ENCODE measurements at places on chromosomes 12 and 14.

DNA sequence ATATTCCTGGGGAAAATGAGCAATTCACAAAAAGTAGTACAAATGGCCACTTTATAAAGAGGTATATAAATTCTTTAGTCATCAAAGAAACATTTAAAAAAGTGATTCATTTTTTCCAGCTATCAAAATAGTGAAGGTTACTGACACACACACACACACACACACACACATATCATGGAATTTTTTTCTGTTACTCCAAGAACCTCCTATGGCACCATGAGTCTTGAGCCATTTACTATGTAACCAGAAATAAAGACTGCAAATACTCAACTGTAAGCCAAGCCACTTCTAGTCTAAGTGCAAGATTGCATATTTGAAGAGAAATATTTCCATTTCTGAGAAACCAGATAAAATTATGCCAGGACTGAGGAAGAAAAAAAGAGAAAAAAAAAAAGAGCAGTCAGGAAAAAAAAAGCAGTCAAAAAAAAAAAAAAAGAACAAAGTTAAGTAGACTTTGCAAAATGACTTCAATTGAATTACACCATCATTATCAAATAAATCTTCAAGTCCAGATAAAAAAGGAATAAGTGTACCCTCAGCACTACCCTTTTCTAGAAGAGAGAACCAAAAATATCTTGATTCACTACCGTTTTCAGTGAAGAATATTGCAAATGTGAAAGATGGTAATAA is 275.7 kb downstream of the DAD1 start:
- DNase-seq, result no peak

DNA sequence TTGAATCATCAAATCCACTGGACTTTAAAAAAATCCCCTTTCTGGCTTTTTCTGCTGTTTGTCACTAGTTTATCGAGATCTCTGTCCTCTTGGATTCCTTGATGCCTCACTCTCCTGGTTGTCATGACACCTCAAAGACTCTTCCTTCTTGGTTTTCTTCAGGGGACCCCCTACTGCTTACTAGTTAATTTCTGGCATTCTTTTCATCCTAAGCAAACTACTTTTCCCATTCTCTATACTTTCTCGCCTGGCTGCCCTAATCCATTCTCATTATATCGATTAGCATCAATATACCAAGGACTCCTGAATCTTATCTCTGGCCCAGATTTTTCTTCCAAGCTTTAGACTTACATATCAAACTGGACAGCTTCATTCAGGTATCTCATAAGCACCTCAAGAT is 98.6 kb downstream of the NEDD1 start:
- DNase-seq, result no peak

DNA sequence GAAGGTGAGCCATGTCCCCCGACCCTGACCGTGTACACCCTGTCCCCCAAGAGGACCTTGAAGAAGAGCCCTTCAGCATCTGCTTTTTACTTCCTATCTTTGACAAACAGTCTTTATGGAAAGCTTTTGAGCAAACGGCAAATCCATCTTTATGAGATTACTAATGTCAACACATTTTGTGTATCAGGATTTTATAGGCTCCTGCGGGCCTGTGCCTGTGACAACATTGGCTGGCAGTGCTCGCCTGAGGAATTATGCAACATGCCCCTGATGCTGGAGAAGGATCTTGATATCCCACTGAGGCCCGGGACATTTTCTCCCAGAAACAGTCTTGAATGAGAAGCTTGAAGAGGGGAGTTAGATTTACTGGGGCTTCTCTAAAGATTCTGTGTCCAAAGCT is 416.5 kb downstream of the NRXN3 start:
- DNase-seq, result no peak

DNA sequence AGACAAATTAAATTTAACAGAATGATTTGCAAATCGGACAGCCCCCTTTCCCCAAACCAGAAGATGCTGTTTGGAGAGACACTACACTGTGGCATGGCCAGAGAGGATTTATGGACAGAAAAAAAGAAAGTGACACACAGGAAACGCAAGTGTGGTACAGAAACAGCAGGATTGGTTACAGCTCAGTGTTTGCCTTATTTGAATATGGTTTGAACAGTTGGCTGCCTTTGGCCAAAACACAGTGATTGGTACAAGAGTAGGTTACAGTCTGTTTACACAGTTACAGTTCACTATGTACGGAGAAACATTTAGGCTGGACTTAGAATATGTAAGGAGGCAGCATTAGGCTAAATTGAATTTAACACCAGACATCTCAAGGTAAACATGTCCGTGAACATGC is 335.3 kb downstream of the NPAS3 start:
- no peak for DNase-seq

DNA sequence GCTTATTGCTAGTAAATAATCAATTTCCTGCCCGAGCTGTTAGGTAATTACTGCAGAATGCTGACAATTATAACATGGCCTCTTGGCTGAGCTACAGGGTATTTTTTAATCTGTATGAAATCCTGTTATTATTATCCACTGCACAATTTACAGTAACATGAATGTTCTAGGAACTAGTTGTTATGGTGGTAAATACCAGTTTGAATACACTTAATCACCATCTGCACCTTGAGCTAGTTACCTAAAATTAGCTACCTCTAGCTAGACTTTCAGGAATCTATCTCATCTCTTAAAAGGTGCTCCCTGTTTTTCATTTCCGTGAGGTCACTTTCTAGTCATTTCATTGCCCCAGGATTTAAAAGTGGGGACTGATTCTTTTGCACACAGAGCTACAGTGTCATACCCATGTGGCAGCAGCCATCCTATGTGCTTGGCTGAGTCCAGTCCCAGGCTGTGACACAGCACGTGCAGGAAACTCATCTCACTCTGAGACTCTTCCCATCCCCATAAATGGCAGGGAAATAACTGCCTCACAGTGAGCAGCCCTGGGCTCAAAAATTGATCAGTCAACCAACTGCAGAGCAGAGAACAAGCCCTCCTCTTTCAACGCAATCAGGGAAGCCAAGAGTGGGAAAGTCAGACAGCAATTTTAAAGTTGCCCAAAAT is 37.6 kb downstream of the DCP1B start:
- DNase-seq, result no peak

DNA sequence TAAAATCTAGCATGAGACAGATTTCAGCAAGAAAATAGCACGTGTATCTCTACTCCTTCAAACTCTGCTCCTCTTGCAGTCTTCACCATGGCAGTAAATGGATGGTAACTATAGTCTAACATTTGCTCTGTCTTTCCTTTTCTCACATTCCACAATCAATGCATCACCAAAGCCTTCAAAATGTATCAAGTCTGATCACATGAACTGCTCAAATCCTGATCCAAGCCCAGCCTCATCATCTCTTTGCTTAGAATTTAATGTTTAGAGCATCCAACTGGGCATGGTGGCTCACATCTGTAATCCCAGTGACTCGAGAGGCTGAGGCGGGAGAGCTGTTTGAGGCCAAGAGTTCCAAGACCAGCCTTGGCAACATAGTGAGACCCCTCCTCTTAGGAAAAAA is 45.9 kb downstream of the CDK17 start:
- no peak for DNase-seq

DNA sequence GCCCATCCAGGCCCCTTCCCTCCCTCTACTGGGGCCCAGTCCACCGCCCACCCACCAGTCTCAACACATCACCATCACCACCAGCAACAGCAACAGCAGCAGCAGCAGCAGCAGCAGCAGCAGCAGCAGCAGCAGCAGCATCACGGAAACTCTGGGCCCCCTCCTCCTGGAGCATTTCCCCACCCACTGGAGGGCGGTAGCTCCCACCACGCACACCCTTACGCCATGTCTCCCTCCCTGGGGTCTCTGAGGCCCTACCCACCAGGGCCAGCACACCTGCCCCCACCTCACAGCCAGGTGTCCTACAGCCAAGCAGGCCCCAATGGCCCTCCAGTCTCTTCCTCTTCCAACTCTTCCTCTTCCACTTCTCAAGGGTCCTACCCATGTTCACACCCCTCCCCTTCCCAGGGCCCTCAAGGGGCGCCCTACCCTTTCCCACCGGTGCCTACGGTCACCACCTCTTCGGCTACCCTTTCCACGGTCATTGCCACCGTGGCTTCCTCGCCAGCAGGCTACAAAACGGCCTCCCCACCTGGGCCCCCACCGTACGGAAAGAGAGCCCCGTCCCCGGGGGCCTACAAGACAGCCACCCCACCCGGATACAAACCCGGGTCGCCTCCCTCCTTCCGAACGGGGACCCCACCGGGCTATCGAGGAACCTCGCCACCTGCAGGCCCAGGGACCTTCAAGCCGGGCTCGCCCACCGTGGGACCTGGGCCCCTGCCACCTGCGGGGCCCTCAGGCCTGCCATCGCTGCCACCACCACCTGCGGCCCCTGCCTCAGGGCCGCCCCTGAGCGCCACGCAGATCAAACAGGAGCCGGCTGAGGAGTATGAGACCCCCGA is 6.8 kb upstream of the RNU7-1 start:
- DNase-seq, result no peak

- no peak for DNase-seq
These were observed 116.4 kb downstream of the PTGER2 start for GRCh38 chr14:52430474-52430873.

DNA sequence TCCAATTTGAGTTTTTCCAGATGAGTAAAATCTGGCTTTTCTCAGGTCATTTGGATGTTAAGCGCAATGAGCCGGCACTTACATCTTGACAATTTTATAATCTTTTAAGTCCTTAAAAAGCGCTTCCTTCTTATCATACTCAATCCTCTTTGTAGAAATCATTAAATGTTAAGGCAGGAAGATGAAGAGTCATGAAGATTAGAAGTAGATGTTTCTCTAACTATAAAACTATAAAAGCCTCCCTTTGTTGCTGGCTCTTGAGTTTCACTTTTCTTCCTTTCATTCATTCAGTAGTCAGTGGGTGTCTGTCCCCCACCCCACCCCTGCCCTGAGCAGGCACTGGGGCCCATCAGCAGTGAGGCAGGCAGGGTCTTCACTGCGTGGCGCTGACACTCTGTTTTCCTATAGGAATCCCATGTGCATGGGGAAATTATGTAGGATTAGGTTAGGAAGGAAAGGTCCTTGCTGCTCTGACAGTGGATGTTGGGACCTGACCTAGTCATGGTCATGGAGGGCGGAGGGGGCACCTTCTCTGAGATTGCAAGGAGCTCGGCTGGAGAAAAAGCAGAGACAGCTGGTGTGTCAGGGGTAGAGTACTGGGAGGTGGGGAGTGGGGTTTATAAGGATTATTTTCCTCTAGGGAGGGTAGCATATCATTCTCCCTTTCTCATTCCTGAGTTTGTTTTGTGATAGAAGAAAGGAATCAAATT is 65.8 kb downstream of the CCDC92 start:
- no peak for DNase-seq

DNA sequence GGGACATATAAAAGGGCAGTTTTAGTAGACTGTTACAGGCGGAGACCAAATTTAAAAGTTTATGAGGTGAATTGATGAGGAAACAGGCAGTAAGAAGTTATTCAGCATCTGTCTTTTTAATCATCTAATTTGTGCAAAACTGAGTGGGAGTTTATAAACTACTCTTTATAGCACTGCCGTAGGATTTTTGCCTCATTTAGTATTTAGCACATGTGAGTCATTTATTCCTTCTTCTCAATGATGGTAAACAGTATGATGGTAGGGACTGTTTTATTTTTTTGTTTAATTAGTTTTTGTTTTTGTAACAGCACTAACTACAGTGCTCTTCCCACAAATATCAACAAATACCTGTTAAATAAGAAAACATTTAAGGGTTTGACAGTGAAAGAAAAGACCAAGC is 20.6 kb downstream of the TOGARAM1 start:
- DNase-seq, result no peak

GRCh38 chr12:72296389-72296788 is 24.2 kb downstream of the TRHDE start:
- no peak for DNase-seq

DNA sequence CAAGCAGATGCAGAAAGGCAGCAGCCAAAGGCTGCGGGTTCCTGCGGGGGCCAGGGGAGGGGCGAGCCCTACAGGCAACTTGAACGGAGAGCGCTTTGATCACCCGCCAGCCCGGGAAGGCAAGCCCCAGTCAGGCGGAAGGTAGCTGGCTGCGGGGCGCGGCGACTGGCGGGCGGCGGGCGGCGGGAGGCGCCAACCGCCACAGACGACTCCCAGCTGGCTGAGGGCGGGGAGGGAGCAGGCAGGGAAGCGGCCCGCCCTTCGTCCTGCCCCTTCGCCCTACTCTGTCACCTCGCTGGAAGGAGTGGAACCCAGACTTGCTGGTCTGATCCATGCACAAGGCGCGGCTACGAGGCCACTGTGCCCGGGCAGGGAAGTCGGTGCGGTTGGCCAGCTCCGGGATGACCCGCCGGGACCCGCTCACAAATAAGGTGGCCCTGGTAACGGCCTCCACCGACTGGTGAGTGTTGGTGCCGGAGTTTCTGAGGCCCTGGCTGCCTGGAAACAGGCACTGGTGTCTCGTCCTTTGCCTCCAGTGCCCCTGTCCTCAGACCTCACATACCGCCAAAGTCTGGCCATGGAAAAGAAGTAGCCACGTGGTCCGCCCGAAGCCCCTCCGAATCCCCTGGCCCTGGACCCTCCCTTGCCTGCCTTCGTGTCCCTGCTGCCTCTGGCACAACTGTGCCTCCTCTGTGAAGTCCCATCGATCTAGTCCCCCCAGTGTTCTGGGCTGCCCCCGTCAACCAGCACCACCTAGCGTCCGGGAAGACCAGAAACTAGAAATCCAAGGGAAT is 15.4 kb upstream of the CARMIL3 start:
- DNase-seq, result peak; percentile 34

GRCh38 chr14:99503848-99504453 is 22.7 kb downstream of the CCNK start:
- no peak for DNase-seq

DNA sequence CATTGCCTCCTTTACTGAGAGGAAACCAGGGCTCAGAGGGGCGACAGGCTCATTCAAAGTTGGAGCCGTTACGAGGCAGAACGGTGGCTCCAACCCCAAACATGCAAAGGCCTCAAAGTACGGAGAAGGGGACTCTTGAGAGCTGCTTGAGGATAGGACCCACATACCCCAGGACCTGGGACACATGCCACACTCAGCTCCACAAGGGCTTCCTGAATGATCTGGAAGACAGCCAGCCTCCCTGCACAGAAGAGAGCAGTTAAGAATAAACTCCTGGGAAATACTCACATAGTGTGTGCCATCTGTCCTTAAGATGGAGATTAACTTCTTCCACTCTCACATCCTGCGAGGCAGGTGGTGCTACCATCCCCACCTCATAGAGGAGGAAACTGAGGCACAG is 26.6 kb upstream of the NXPH4 start:
- DNase-seq, result no peak

- DNase-seq, result no peak
These were observed 90.1 kb downstream of the TNFAIP2 start for GRCh38 chr14:103213331-103213730.

- DNase-seq, result no peak
These were observed 20.4 kb upstream of the GPATCH2L start for GRCh38 chr14:76131071-76131965.

Data from stimulated activated CD4-positive, alpha-beta T cell treated with anti-CD3 and anti-CD28 coated beads, Interleukin-15, amount 100 ng/mL, for 1 hour (primary cell).